ENCODE measurements at places on chromosomes 1 and 21. TPM values are rescaled to one million over a fixed set of nuclear protein-coding genes. Genes with fewer than 3 reads are reported as not detected.

- no peak for DNase-seq
Observed at GRCh38 chr1:212157252-212157651, 121.7 kb downstream of the DTL start.

- no peak for DNase-seq
Observed at GRCh38 chr1:41158147-41158875, 83.8 kb downstream of the SCMH1 start.

DNA sequence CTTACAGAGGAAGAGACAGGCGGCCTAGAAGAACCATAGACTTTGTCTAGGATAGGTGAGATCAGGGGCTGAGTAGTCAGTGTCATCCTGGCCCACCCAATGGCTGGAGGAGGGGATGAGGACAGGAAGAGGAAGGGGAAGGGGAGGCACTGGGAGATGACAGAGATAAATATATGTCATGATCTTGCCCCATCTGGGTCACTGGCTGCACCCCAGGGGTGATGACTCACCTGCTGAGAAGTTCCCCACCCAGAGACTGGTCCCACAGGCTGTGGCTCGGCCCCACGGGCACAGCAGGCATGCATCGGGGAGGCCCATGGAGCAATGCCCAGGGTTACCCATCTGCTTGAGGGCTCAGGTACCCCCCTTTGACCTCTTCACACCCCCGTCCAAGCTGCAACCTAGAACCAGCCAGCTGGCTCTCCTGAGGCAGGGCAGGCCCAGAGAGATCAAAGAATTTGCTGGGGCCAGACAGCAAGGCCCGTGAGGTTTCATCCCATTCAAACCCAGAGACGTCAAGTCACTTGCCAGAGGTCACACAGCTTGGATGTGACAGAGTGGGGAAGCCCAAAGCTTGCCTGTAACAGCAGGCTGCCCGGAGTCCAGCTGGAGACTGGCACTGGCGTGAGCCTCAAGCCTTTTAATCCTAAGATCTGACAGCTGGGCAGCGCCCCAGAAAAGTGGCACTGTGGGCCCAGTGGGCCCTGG, 34.7 kb upstream of the CASZ1 start:
- DNase-seq, result no peak

DNA sequence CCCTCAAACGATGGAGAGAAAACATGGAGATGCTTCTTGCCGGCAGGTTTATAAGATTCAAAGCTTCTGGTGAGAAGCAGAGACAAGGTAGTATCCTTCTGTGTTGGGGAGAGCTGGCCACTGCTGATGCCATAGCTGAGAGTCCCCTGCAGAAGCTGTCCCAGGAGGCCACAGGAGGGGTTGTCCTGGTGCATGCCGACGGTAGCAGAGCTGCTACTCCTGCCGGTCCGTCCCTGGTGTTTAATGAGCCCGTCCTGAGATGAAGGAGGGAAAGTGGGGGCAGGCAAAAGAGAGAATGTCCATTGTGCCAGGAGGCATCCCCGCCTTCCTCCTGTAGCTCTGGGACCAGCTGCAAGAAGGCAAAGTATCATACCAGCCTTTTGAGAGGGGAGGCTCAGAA, 10.4 kb upstream of the C2CD2 start:
- DNase-seq, result no peak

GRCh38 chr1:153929981-153930948, 7.5 kb upstream of the GATAD2B start:
- no peak for DNase-seq

GRCh38 chr1:1361233-1361981, 3.1 kb upstream of the MXRA8 start:
- no peak for DNase-seq

GRCh38 chr21:37373539-37373938, 7.0 kb downstream of the DYRK1A start:
- no peak for DNase-seq

The MORC3 gene
- total RNA-seq, result 46.6 TPM

The GJA9 gene
- total RNA-seq, result not detected

The CASQ1 gene
- total RNA-seq, result not detected

Data from dermis blood vessel endothelial cell (primary cell).